ENCODE measurements at places on chromosomes 5 and 9. TPM values are rescaled to one million over a fixed set of nuclear protein-coding genes. Genes with fewer than 3 reads are reported as not detected.

DNA sequence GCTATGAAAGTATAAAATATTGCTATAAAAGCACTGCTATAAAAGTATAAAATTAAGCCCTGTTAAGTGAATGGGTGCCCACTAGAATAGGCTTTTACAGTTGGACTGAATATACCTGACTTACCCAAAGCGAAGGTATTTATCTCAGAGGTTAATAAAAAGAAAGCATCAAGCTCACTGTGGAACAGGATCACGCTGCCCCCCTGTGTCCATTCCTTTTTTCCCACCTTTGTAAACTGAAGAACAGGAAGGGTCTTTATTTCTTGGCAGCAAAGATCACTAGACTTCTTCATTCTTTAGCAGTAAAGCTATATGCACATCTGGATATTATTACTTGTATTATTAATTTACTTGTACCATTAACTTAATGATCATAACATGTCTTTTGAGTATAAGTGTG lies 22.1 kb upstream of the PLPP6 start:
- no peak for DNase-seq

DNA sequence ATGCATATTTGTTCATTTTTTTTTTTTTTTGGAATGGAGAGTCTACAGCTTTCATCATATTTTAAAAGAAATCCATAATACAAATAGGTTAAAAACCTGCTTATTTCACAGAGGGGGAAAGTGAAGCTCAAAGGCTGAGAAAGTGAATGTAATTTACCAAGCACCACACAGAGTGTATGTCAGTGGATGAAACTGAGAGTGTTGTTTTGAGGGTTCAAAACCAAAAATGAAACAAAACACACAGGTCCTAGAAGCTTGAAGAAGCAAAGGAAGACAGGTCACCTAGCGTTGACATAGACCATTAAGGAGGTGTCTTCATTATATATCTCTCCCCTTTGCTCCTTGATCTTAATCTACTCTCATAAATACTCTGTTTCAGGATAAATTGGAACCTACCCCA lies 7.5 kb downstream of the NMUR2 start:
- no peak for DNase-seq

GRCh38 chr9:91858213-91859030 lies 91.6 kb downstream of the ROR2 start:
- no peak for DNase-seq

DNA sequence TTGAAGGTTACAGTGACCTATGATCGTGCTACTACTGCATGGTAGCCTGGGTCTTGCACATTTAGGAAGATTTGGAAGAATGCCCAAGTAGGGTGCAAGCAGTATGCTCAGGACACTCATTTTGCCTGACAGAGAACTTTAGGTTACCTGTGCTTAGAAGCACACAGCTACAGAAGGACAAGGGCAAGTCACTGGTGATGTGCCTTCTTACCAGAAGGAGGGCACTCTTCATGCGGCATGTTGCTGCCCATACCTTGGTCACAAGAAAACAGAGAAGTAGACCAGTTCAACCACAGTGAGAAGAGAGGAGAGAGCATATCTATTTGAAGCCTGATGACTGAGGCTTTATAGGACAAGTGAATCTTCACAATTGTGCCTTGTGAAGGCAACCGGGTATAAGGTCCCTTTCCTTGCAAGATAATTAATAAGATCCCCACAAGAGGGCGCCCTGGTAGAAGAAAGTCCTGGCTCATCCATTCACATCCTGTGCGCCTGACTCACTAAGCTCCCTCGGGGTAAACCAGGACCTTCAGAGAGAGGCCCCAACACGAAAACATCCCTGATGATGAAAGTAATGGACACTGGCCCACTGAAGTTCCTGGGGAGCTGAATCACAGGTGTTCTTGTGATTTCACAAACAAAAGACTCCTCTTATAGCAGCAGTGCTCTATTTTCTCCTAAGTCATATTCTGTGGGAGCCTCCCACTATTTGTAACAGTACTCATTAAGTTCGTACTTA lies 38.1 kb upstream of the STARD4 start:
- DNase-seq = peak; percentile 69

GRCh38 chr5:74337254-74337983 lies 303.1 kb downstream of the ENC1 start:
- DNase-seq = no peak

Gene PCA3
- 0.38 TPM for polyA plus RNA-seq

- no peak for DNase-seq
Observed at GRCh38 chr9:136482046-136482792, 621 bp downstream of the SEC16A start.

DNA sequence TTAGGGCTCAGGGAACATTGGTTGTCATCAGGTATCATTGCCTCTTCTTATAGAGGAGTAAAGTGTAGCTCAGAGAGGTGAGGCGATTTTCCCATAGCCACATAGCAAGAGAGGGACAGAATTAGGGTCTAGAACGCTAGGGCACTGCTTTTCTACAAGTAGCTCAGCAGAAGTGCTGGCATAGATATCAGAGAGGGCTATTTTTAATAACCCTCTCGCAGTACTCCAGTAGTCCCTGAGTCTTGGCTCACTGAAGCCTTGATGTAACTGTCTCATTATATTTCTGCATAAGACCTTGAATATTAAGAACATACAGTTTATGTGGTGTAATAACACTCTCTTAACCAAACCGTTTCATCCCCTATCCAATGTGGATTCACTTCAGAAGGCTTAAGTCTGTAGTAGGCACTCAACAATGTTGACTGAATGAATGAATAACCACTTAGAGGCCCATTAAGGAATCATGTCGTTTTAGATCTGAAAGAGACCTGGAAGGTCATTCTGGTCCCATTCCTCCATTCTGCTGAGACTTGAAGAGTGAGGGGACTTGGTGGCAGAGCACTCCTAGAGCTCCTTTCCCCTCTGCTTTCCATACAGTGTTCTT lies 4.7 kb upstream of the FRMPD1 start:
- DNase-seq = no peak

- no peak for DNase-seq
Observed at GRCh38 chr9:93808115-93809029, 146.8 kb downstream of the BARX1 start.

DNA sequence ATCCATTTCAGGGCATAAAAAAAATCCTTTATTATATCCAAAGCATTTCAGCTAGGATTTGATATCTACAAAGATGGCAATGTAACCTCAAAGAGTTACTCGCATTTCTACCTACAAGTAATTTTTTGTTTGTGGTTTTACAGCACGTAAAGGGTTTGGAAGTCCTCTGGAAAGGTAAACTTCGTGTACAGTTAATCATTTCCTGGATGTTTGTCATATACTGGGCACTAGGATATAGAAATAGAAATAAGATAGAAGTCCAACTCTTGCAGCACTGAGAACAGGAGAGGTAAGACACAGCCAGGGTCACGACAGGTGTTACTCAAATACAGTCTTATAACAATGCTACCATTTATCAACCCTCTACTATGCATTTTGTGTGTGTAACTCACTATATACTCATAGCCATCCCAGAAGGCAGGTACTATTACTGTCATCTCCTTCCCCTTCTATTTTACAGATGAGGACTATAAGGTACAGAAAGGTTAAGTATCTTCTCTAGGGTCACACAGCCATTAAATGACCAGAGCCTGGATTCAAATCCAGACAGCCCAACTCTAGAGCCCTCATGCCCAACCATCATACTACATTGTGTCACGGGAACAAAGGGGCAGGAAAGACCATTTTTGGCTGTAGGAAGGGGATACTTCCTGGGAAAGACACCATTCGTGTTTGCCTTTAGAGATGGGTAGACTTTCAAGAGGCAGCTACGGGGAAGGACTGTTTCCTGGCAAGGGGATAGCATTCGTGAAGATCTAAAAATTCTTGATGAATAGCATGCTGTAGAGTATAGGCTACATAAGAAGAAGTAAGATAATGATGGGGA lies 19.0 kb downstream of the NDUFA8 start:
- DNase-seq = no peak

- DNase-seq = no peak
Observed at GRCh38 chr9:77092536-77092935, 73.1 kb downstream of the FOXB2 start.

DNA sequence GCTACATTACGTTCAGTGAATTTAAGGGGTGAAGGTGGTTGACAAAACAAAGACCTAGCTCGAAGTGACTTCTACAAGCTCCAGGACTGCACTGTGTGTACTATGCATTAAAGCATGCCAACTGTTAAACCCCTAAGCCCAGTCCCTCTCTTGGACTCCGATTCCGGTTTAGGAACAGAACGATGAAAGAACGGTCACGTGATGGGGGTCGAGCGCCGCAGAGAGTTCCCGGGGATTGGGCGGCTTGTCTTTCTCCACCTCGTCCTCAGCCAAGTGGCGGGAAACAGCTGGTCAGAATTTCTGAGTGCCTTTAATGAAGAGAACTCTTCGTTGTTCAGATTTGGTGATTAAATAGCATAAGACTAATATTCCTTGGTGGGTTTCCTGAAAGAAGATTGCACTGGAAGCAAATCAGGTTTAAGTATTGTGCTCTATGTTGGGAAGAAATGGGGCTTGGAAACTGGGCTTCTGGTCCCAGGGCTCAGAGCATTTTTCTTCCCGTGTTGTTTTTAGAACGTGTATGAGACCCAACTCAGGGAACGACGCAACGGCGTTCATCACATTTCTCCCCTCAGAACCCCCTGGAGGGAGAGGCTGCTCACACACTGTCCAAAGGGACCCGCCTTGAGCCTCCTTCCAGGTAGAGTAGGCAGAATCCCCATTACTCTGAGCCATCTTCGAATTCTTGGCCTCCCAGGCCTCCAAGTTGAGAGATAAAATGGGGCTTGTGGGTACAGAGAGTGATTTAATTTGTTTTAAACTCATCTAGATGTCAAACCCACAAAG lies 25.3 kb downstream of the IRX2 start:
- DNase-seq = no peak

DNA sequence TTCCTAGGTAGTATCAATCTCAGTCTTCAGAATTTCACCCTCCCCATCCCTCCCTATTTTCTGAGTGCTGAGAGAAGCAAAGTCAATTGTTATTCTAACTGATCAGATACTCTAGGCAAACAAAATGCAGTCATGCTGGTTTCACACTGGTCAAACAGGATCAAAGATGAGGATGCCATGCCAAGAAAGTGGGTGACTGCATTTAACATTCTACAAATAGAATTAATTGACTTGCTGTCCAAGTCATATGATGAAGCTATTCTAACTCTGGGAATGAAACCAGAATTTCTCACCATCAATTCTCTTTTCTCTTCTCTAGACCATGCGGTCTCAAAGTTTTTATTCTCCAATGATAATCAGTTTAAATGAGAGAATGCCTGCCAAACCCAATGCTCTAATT lies 112.5 kb downstream of the CTNND2 start:
- no peak for DNase-seq

Gene LCN9
- polyA plus RNA-seq = not detected

Gene CCL21
- polyA plus RNA-seq = 7.7 TPM

Gene PIP5K1B
- polyA plus RNA-seq = 6.7 TPM

- no peak for DNase-seq
Observed at GRCh38 chr5:173198049-173198448, 37.0 kb downstream of the NKX2-5 start.

DNA sequence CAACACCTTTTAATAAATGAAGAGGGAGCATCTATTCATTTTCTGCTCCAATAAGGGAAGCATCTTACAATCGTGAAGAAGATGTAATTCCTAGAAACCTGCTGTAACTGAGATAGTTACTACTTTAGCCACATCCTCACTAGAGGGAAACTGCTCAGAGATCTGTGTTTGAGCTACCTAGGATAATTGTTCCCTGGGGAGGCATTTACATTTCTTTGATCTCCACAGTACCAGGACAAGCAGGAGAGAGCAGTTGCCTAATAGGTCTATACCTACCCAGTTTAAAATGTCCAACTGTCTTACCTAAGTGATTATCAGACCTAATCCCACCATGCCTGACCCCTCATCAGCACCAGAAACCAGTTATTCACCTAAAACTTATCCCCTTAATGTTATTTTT lies 196.9 kb downstream of the TUSC1 start:
- no peak for DNase-seq

- no peak for DNase-seq
Observed at GRCh38 chr5:139151902-139152301, 46.3 kb downstream of the SIL1 start.

Gene SLC6A3
- polyA plus RNA-seq = 0.88 TPM

GRCh38 chr5:181042722-181043121 lies 2.7 kb downstream of the BTNL9 start:
- DNase-seq = no peak

DNA sequence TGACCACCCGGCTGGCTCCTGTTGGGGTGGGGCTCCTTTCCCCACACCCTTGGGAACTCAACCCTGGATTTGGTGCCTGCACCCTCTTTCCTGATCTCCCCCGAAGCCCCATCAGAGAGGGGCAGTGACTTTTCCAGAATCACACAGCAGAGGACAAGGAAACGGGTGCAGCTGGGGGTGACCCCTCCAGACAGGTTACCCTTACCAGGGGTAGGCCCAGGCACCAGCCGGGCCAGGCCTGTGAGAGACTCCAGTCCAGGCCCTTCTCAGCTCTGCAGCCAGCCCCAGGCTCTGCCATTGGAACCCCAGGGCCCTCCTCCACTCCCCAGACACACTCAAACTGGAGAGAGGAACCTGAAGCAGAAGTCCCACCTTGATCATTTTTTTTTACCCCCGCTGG lies 19.0 kb upstream of the PHYHD1 start:
- DNase-seq = no peak

Gene OTP
- polyA plus RNA-seq = not detected

Gene COL15A1
- 26.8 TPM for polyA plus RNA-seq

Gene IFNE
- not detected for polyA plus RNA-seq

Gene GABRG2
- not detected for polyA plus RNA-seq

Gene REEP2
- 11.6 TPM for polyA plus RNA-seq
